ENCODE measurements at places on chromosomes 3 and 15.

- DNase-seq = no peak
Observed at GRCh38 chr15:24857763-24858162, 97.0 kb upstream of the SNRPN start.

GRCh38 chr3:197068077-197068476 lies 38.5 kb upstream of the MELTF start:
- DNase-seq = no peak

- DNase-seq = no peak
Observed at GRCh38 chr3:42814914-42815507, 5.8 kb downstream of the ACKR2 start.

DNA sequence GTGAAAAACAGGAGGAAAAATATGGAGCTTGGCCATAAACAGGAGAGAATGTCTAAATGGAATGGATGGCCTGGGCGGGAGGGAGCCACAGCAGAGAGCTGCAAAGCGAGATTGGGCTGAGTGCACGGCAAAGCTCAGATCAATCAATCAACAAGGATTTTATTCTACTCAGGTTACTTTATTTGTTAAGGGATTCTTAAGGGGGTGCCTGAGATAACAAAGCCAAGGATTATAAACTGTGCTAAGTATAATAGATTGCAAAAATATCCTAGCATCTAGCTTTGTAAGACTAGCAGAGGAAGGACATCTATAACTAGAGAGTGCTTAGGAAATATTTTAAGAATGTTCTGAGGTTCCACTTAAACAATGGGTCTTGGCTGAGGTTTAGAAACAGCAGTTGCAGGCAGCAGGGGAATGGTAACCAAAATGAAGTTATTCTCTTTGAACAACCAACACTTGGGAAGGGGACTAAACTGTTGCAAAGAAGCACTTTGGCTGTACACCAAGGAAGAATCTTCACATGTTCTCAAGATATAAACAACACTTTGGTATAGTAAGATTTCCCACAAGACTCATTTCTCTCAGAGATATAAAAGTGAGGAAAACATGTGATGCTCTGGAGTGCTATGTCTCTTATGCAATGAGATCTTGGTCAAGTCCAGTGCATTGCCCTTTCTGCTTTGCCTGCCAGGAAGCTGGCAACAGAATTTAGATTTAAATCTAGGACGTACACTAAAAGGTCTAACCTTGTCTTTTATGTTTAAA lies 35.5 kb downstream of the TMEM212 start:
- no peak for DNase-seq

GRCh38 chr3:52463416-52463815 lies 8.0 kb downstream of the NISCH start:
- DNase-seq = no peak

- no peak for DNase-seq
Observed at GRCh38 chr3:100106094-100106493, 8.2 kb downstream of the FILIP1L start.

- DNase-seq = no peak
Observed at GRCh38 chr15:45134682-45135604, 5.1 kb downstream of the DUOX1 start.

DNA sequence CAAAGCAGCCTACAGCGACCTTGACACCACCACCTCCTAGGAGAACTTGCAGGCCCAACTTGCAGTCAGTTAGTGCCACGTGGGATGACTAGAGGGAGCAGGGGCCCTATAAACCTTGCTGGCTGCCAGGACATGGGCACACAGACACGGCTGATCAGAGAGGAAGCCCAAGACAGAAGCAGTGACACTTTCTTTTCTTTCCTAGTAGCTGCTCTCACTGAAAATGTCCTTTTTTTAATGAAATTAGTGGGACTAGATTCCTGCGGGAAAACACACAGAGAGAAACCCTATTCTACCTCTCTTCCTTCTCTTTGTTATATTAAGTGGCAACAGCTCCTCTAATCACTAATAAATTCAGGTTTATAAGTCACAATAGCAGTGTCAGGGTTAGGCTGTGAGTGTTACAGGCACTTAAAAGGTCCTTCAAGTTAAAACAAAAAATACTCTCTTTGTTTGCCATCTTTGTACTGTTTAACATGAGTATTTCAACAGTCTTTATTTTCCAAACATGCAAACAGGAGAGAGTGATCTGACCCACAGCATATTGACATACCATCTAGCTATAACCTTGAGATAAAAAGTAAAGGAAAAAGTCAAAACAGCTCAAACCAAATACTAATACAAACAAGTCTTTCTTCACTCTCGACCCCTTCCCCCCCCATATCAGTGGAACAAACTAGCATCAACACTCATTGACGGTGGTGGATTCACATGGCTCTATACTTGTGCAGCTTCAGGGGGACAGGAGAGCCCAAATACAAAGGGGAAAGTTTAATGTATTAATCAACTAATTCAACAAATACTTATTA lies 2.1 kb upstream of the TMEM212 start:
- no peak for DNase-seq

- no peak for DNase-seq
Observed at GRCh38 chr3:21357241-21357640, 393.8 kb downstream of the ZNF385D start.

DNA sequence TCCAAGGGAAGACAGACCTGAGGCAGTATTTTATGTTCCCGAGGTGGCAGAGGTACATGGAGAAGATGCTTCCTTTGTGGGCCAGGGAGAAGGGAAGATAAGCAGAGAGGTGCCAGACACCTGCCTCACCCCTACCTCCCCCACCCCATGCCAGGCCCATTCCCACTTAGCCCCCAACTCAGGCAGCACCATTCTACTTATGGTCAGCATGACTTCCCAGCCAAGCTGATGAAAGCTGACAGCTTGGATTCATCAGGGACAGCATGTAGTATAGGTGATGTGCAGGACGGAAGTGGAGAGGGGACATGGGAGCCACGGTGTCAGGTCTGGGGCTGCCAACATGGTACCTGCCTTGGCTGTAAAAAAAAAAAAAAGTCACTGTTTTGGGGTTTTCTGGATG lies 57.5 kb upstream of the CSPG4 start:
- DNase-seq = no peak

GRCh38 chr3:175612487-175613196 lies 753.5 kb downstream of the NAALADL2 start:
- DNase-seq = no peak
